ENCODE measurements at places on chromosomes 2 and 18.

DNA sequence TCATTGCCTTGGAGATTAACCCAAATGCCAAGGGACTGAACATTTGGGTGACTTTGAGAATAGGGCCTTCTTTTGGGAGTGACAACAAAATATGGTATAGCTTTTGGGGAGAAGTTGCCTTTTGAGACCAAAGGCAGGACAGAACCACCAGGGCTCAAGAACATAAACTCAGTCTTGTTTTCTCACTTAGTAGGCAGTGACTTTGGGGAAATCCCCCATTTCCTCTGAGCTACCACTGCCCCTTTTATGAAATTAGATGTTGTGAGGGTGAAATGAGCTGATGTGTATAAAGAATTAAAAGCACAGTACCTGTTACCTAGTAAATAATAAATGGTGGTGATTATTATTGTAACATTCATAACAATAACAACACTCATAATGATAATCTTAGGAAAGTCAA lies 36.5 kb downstream of the GPD2 start:
- no peak for DNase-seq

GRCh38 chr2:31140151-31140550 lies 1.9 kb upstream of the GALNT14 start:
- DNase-seq: no peak

DNA sequence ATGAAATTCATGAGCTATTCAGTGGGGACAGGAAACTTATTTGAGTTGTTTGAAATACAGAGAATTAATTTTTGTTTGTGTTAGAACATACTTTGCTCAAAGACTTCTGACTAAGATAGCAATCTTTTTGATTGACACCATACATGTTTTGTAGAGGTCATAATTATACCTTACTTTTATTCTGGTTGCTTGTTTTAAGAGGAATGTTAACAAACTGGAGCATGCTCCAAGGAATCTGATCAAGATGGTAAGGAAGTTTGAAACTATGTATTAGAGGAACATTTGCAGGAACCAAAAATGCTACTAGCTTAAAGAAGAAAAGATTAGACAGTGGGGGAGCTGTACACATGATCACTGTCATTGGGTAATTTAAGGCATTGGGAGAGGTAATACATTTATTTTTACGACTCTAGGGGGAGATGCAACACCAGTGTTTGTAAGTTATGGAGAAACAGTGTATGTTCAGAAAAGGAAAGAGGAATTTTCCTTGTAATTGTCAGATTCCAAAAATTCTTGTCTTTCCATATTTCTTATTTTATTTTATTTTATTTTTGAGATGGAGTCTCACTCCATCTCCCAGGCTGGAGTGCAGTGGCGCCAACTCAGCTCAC lies 8.0 kb downstream of the AGFG1 start:
- DNase-seq: no peak

DNA sequence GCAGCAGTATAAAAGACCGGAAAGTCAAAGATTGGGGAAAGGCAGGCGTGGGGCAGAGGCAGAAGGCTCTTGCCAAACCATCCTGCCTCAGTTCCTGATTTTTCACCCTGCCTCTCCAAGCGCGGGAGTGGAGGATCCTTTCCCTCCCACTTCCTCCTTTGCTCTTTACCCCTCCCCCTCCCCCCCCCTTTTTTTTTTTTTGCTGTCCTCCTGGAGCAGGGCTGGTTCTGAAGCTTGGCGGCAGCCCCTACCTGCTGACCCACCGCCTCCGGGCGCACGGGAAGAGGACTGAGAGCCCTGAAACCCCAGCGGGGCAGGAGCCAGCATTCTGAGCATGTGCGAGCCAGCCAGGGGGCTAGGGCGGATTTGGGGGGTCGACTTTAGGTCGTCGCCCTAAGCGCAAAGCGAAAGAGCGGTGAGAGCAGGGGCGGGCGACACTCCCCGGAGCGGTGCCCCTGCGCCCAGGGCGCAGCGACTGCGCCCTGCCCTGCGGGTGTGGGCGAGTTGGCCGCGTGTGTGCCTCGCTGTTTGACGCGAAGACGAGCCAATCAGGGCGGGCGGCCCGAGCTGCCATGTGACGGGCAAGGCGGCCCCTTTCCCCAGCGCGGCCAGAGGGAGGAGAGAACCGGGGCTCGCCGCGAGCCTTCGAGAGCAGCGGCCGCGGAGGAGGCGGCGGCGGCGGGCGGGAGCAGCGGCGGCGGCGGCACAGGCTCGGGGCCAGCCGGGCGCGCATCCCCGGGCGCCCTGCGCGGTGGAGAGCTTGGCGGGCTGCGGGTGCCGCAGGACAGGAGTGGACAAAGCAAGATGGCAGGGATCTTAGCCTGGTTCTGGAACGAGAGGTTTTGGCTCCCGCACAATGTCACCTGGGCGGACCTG lies at the start of gene CERS6:
TSS of gene CERS6 (plus strand) at position 628 of the 876 bp plus-strand sequence. CDS start at position 805, 177 bp downstream.
- DNase-seq: no peak

- DNase-seq: no peak
Observed at GRCh38 chr2:144328938-144329337, 191.0 kb downstream of the ZEB2 start.

DNA sequence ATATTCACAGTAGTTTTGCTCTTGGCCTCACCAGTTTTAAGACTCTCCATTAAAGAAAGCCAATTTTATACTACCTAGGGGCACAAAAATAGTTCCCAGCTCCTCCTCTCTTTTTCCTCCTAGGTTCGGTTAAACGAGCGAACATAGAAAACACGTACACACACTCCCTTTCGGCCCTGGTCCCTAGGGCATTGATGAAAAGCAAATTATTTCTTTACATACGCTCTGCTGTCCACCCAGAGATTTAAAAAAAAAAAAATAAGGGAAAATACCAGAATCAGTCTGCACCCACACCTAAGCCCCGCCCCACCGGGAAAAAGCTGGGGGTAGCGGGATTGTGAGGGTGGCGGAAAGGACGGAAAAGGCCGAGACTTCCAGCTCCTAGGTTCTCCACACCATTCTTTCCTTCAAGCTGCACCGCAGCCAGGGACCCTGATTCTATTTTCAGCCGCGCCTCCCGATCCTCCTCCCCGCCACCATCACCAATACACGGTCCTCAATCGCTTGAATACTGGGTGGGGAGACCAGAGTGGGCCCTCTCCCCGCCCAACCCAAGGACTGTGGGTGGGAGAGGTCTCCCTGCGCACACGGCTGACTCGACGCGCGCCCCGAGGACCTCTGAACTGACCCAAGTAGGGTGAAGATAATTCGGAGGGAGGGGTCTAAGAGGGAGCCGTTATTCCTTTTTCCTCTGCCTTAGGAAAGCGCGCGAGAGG lies 769 bp downstream of the ATF2 start:
- DNase-seq: no peak

DNA sequence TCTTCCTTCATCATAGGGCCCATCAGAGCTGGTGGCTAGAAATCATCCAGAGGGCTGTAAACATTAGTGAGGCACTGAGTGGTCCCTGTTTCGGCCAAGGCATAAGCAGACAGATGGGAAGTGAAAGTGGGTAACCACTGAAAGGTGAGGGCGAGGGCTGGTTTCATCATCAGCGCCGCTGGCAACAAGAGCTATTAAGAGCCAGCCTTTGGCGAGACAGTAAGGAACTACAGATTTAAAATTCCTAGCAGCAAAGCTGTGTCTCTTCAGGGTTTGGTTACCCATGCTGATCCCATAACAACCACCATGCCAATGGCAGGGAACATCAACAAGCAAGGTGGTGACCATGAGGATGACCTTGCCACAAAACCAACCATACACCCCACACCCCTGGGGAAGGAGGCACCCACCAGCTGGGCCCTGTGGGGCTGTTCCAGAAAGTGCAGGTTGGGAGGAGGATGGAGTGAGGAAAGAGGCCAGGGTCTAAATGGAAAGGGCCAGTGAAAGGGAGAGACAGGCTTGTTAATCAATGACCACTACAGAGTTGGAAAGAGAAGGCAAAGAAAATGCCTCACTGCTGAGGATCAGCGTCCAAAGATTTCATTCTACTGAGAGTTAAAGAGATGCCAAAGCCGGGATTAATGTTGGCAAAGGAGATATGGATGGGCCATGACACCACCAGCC lies 9.0 kb upstream of the SLC20A1 start:
- no peak for DNase-seq

DNA sequence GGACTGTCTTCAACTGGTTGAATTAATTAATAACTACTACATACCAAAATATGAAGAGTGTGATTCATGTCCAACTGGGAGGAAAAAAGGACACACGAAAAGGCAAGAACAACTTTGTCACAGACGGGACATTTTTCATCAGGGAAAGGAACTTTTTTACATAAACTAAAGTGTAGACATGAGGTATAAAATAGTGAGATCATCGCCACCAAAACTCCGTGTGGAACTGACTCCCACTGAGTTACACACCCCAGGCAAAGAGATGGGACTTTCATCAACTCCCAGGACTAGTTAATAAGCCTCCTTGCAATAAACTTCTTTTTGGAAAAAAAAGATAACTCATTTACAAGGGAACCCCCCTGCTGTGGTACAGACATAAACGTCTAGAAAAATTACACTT lies 12.9 kb upstream of the NMI start:
- DNase-seq: no peak

DNA sequence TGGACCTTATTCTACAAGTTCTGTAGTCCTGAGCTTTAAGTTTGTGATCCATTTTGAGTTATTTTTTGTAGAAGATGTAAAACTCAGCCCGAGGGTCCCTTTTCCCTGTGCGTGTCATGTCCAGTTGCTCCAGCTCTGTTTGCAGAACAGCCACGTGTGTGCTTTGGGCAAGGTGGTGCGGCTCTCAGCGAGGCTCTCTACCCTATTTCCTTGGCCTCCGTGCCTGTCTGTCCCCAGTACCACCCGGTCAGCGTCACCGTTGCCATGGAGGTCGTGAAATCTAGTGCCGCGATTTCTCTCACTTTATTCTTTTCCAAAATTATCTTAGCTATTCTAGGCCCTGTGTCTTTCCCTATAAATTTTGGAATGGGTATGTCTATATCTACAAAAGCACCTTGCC lies 141.0 kb upstream of the CTDP1 start:
- DNase-seq: no peak

DNA sequence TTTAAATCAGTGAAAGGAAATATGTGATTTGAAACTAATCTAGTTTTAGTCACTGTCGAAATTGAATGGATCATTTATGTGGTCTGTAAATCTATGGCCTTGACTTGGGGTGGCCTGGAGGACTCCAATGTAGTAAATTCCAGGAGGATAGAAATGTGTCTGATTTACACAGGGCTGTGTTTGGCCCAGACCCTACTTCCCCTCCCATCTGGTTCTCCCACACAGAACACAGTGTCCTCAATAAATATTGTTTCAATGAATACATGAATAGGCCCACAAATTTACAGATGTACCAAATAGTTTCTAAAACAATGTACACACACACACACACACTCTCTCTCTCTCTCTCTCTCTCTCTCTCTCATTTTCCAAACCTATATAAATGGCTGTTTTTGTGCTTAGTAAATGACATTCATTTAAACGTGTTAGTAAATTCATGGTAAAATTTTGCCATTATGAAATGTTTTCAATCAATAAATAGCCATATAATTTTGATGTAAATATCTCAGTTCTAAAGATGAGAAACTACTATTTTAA lies 1.9 kb downstream of the CCDC68 start:
- DNase-seq: no peak

- DNase-seq: no peak
Observed at GRCh38 chr18:46601141-46601805, 55.7 kb downstream of the LOXHD1 start.

DNA sequence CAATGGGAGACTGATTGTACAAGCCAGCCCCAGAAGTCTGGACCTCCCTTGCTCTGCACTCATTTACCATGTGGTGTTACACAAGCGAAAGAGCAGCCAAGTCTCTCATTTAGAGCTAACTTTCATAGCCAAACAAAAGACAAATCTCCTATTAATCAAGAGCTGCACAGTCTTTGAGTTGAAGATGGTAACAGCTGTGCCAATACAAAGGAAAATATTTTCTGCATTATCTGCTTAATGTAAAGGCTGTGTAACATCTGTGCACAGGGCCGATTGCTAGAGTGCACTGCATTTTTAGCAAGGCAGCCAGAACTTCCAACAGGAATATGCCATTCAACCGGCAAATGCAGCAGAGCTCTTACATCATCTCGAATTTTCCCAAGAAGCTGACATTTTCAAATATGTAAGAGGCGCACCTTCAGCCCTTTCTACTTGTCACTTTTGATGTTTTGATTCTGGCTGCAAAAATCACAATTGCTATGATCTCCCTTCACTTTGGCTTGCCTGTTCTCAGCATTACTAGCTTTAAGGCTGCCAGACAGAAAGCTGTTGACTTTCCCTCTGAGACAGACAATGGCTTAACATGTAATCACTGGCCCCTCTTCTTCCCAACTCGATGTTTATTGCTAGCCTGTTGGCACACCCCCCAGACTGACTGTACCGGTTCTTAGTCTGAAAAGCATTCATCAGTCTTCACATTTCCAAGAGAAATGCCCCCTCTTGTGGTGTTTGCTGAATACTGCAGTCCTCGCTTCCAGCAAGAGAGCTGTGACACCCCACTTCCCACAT lies 96.9 kb upstream of the TANK start:
- DNase-seq: peak; percentile 7

GRCh38 chr18:3449512-3450011 lies 410 bp upstream of the TGIF1 start:
- no peak for DNase-seq

DNA sequence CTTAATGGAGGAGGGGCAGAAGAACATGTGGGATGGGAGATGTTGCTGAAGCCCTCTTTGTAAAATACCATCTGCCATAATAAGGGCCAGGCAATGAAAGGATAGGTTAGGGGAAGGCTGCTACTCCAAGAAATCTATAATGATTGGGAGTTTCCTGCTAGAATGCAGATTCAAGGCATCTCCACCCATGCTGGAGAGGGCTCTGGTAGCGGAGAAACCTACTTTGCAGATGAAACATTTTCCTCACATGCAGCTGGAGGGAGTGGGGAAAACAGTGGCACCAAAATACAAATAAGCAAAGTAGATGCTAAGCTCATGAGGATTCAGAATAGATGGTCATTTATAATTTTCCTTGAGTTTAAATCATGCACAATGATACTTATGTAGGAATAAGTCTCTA lies 82.3 kb upstream of the GCFC2 start:
- DNase-seq: no peak

DNA sequence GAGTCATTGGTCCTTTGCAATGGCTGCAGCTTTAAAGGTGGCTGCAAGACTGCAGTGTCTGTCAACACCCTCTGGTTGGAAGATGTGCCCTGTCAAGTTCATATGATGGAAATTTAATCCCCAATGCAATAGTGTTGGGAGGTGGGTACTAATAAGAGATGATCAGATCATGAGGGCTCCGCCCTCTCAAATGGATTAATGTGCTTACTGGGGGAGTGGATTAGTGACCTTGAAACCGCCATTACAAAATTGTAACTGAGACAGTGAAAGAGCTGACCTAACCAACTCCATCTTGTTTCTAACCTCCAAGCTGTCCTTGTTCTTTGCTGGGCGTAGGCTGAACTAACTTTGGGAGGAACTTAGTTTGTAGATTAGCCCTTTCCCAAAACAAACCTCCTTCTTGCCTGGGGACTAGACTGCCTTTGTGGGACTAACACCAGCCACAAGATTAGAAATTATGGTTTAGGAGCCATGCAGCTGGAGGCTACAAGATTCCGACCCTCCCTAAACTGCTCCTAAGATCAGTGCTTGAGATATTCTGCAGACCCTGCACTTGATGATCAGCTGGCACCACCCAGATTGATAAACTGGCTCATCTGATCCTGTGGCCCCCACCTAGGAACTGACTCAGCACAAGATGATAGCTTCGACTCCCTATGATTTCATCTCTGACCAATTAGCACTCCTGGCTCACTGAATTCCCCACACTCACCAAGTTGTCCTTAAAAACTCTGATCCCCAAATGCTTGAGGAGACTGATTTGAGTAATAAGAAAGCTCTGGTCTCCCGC lies 13.7 kb downstream of the MYCN start:
- DNase-seq: no peak

- no peak for DNase-seq
Observed at GRCh38 chr18:50313031-50313607, 25.6 kb upstream of the CXXC1 start.

GRCh38 chr2:162564140-162564539 lies 220.2 kb downstream of the GCA start:
- DNase-seq: no peak
